ENCODE measurements at places on chromosomes 4 and X.
A peak's percentile ranks its signal among the peaks of the same experiment; 100 is the strongest.

GRCh38 chr4:144705601-144706590 is 59.9 kb downstream of the HHIP start:
- DNase-seq = no peak

GRCh38 chr4:92303621-92304027 is at the start of gene GRID2:
TSS of gene GRID2 (plus strand) at chr4:92303966.
- peak; percentile 76 for DNase-seq

- DNase-seq = no peak
Measured at GRCh38 chr4:83107631-83108030, 6.9 kb downstream of the PLAC8 start.

DNA sequence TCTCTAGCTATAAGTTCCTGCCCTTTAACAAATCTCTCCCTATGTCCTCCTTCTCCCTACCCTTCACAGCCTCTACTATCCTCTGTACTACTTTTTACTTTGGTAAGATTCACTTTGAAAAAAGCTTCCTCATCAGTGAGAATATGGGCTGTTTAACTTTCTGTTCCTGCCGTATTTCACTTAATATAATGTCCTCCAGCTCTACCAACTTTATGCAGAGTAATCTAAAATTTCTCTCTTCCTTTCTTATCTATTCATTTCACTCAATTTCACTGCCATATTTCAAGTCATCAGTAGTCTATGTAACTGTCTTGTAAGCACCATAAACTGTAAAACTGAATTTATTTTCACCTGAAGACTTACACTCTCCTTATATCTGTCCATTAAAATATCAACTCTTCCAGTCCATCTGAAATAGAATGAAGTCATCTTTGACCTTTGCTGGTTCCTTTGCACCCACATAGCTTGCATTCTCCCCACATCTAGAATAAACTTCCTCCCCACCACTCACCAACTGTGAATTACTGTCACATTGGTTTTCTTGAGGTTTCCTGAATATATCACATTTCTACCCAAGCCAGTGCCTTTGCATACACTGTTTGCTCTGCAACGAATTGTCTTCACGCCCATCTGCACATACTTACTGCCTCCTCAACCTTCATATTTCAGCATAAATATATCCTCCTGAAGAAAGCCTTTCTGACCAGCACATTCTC is 54.6 kb downstream of the ARAP2 start:
- no peak for DNase-seq

DNA sequence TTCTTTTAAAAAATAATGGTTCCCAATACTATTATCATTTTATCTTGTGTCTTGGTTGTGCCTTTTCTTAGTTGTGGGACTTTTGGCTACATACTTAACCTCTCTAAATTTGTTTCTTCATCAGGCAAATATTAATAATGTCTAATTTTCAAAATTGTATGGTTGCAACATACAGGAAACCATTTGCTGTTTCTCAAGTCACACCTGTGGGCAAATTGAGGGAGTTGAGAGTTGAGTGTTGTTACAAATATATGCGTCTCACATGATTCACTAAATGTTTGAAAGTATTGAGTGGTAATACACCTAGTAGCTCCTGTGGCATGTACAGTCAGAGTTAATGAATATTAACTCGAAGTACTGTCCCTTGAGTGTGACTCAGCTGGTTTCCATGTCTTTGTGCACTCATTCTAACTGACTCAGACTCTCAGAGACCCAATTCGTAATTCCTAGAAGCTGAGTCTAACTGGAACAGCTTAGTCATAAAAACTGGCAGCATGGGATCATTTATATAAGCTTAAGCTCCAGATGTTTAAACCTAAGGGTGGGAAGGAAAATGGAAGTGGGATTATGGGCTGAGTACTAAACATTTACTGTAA is 802.4 kb downstream of the TRIML1 start:
- DNase-seq = no peak

GRCh38 chrX:122914256-122914655 is 269.8 kb upstream of the GRIA3 start:
- DNase-seq = no peak

GRCh38 chrX:54807524-54808108 is at the start of gene MAGED2:
TSS of gene MAGED2 (plus strand) at chrX:54807745. CDS start at chrX:54809332, 1,587 bp downstream.
- DNase-seq = peak; percentile 46

Data from globus pallidus (tissue), 1 donor.